ENCODE measurements at places on chromosomes 7 and 10. TPM values are rescaled to one million over a fixed set of nuclear protein-coding genes. Genes with fewer than 3 reads are reported as not detected.

The AGAP6 gene
- 31.0 TPM for polyA plus RNA-seq

The NEUROG3 gene
- polyA plus RNA-seq, result not detected

The CTTNBP2 gene
- 34.1 TPM for polyA plus RNA-seq

DNA sequence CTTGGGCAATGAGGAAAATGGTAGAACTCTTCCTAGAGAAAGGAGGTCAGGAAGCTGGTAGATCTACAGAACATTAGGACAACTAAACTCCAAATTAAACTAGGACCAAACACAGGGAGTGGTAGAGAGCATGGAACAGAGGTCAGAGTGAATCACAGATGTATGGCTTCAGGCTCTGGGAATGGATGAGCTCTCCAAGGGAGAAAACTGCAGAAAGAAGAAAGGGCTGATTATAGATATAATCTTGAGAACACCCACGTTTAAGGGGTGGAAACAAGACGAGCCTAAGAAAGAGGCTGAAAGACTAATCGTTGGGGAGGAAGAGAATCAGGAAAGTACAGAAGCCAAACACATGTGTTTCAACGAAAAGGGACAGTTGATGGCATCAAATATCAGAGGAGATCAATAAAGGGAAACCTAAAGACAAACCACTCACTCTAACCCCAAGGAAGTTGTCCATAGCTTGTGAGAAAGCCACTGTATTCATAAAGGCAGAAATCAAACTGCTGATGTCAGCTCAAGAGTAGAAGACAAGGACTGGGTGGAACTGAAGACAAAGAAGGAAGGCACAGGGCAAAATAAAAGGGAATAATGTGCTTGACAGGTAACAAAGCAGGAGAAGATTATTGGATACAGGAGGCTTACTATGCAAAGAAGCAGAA, 41.4 kb downstream of the NUDCD3 start:
- DNase-seq, result no peak

GRCh38 chr10:23917251-23917840, 291.6 kb upstream of the KIAA1217 start:
- DNase-seq, result no peak

The EVX1 gene
- 0.06 TPM for polyA plus RNA-seq

DNA sequence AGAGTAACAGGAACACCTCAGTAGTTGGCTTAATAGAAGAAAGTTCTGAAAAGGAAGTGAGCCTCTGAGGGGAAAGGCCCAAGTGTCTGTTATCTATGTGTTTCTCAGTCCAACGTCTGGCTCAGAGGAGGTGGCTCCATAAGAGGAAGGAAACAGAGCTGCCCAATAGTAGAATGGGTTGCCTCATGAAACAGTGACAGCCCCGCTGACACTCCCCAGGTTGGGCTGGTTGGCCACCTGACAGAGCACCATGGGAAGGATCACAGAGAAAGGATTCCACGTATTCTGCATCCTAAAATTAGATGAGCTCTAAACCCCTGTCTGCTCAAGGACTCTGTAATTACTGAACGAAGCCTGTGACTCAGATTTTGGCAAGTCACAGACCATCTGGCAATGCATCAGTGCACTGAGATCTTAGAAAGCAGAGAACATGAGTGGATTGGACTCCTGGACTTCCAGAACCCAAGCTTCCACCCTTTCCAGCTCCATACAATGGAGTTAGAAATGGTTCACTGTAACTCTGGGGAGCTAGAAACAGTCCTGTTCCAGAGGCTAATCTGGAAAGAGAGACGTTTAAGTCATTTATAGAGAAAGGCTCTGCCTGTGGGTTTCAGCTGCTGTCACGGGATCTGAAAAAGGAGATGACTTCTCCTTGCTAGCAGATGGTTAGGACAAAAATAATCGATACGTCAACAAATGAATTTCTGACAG, 2.9 kb downstream of the PKD2L1 start:
- DNase-seq, result no peak

- DNase-seq, result no peak
Measured at GRCh38 chr10:106815427-106816043, 349.0 kb downstream of the SORCS1 start.

DNA sequence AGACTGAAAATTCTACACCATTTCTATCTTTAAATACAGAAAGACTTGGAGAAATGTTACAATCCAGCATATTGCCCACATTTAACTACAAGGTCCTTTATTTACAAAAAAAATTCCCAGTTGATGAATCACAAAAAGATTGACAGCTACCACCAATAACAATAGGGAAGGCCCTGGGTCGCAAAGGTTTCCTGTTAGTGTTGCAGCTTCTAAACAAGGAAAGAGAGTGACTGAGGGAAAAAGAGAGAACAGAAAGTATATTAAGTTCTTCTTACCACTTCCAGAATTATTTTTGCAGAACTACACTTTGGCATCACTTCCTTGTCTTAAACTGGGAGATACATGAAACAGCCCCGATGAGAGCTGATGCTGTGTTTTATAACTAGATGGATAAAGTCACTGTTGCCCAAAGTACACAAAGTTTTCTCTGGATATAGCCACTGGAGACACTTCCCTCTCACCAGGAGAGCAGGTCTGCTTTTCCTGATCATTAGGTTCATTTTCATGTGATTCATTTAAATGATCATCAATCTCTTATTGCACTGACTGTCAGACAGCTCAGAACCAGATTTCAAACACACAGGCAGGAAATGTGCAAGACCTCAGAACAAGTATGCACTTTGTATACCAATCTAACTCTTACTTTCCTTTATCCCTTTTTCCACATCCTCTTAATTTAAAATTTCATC, 57.0 kb downstream of the SHTN1 start:
- DNase-seq, result no peak

DNA sequence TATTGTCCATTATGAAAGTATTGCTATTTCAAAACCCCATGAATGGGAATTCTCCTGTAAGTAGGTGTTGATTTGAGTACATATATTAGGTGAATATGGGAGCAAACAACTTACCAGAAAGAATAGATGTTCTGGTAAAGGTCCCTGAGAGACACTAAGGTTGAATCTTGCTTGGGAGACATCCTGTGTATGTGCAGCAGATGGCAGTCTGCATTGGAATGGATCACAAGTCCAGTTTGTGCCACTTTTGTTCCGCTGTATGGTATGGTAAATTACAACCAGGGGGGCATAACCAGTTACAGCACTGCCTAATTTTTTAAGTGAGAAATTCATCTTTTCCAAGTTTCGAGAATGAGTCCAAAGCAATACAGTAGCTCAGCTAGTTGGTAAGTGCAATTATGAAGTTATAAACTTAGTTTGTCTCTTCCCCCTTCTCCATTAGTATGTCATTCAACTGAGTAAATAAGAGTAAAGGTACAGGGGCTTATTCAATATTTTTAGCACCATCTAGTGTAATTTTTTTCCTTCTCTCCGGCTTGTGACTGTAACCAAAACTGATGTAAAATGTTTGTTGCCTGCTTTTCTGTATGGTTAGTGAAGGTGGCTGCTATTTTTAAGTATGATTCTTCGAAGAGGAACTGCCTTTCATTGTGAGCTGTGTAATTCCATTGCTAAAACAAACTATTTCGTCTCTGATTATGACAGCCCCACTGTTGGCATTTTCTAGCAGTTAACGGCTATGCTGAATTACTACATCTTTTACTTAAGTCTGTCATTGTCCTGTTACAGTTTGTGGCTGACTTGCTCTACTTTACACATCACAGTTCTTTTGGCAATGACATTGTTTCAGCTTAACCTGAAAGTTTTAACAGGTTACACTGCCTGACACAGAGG, 2.8 kb downstream of the MCU start:
- DNase-seq, result no peak

DNA sequence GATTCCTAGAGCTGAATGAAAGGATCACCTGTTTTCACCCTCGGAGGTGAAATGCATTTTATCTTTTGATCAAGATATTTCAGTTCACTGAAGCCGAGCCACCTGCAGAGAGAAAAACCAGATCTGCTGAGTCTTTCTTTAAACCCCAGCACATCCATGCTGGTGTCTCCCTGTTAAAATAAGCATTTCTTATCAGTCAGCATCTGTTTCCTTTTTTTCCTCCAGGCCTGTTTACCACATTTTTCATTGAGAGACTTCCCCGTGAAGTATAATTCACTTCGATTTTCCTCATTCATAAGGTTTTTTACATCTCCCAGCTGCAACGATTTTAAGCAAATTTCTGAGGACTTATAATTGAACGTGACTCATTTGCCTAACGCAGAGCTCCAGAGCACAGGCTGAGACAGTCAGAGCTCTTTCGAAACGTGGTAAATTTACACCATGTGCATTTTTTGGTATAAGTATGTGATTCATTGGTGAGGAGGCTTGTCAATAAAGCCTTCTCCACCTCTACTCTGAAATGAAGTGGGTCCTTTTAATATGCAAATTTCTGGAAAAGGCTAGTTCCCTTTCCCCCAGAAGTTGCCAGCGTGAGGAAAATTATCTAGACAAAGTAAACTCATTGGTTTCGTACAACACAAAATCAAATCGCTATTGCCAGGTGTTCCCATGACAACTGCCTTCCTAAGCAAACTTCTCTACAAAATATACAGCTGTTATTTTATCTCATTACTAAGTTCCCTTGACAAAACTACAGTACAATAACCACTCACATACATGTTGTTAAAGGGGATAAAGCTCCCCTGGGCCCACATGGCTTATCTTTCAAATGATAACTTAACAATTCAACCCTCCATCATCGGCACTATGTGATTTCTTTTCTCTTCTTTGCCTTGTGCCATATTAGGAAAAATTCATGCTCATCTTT, 374.8 kb upstream of the AKR1E2 start:
- no peak for DNase-seq

The TMEM176A gene
- polyA plus RNA-seq, result 74.3 TPM

The EN2 gene
- polyA plus RNA-seq, result 0.39 TPM

DNA sequence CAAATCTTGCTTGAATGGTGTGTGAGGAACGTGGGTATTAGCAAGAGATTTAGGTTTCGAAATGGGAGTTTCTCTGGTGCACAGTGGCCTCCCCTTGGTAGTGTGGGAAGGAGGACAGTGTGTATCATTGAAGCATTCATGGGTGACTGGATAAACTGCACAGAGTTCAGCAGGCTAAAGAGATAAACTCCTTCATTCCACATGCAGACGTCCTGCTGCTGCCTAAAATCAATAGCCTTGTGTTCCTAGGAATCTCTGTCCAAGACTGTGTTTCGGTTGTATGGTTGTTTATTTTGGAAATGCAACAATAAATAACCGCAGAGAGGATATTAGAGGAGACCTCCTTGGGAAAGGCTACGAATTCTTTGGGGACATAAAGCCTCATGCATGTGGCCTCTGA, 100.9 kb upstream of the FAM171A1 start:
- DNase-seq, result no peak

DNA sequence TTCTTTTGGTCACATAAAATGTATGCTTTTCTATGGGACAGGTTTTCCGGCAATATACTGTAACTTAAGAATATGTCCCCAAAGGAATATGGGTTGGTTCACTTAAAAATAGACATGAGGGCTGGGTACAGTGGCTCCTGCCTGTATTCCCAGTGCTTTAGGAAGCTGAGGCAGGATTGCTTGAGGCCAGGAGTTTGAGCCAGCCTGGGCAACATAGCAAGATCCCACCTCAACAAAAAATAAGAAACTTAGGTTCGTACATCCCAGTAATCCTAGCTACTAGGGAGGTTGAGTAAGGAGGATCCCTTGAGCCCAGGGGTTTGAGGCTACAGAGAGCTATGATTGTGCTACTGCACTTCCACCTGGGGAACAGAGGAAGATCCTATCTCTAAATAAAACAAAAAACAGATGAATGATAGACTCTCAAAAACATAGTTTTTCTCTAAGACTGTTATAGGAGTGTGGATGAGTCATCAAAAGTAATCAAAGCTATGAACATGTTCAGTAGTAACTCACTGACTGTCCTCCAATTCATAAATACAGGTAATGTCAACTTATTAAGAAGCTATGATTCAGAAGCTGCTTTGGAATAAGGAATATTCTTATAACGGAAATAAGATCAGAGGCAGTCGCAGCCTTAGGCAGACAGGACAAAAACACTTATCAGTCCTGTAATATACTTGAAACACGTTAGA, 2.6 kb upstream of the SEC31B start:
- DNase-seq, result no peak

- no peak for DNase-seq
Measured at GRCh38 chr10:114544045-114544659, 113.9 kb downstream of the ABLIM1 start.

The STOX1 gene
- 10.8 TPM for polyA plus RNA-seq

DNA sequence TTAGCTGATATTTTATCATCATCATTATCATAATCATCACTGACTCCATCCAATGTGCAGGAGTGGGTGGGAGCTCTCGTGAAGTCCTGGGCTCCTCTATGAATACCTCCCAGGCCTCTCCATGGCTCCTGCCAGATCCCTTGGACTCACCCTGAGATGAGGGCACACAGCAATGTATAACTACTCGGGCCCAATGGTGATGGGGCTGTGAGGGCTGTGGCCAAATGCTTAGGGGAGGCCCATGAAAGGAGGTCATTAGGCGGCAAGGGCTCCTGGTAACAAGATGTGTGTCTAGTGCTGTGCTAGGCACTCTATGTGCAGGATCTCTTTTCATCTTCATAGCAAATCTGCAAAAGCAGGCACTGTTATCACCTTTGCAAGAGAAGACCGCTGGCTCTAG, 270.9 kb downstream of the GLRX3 start:
- no peak for DNase-seq

DNA sequence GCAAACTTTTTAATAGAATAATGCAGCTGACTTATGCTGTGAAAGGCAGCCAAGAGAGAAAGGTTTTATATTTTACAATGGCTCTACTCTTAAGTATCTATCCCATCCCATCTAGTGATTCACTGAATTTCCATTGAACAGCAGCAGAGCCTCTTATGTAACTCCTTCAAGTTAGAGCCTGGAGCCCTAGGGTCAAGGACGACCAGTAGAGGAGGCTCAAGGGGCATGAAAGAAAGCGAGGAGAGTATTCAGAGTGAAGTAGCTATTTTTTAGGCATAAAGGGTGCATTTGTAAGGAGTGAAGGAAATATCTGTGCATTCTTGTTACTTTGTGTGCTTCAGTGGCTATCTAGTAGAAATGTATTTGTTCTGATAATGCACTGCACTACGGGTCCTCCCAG, 180.2 kb upstream of the TPK1 start:
- DNase-seq, result no peak

The CCDC6 gene
- polyA plus RNA-seq, result 35.2 TPM

GRCh38 chr10:21347785-21348170, 177.7 kb downstream of the SKIDA1 start:
- no peak for DNase-seq

The WBP1L gene
- polyA plus RNA-seq, result 52.4 TPM

DNA sequence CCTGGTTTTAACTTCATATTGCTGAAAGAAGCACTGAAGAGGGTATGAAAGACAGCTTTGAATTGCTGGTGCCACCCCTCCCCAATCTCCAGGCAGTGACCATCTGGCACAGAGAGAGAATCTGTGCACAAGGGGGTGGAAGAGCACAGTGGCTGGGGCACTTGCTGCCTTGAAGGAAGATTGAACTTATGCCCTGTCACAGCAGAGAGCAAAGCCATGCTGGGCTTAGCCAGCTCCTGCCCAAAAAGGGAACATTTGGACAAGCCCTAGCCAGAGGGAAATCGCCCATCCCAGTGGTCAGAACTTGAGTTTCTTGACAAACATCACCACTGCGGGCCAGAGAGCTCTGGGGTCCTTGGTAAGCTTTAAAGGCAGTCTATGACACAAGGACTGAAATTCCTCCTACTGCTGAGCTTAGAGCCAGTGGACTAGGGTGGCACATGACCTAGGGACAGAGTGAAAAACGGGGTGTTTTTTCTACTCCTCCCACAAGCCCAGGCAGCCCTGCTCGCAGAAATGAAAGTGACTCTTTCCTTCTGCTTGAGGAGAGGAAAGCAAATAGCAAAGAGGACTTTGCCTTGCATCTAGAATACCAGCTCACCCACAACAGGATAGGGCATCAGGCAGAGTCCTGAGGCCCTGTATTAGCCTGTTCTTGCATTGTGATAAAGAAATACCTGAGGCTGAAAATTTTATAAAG, 257.2 kb downstream of the CTNNA3 start:
- no peak for DNase-seq

The VGF gene
- 0.29 TPM for polyA plus RNA-seq

- DNase-seq, result no peak
Measured at GRCh38 chr7:29100924-29101323, 45.4 kb downstream of the CPVL start.
